Psoas muscle (tissue), 8 donors: ENCODE measurements at places on chromosomes 6 and 20. TPM values are rescaled to one million over a fixed set of nuclear protein-coding genes. Genes with fewer than 3 reads are reported as not detected.

Gene HLA-DRB1
- total RNA-seq = 23.4 TPM

Gene TINAG
- total RNA-seq = not detected

Gene TCF21
- total RNA-seq = 0.38 TPM

Gene TIAM2
- 10.0 TPM for total RNA-seq

Gene MRAP2
- total RNA-seq = 0.16 TPM

Gene MYH7B
- 10.6 TPM for total RNA-seq

Gene HLA-DQA1
- 1.3 TPM for total RNA-seq

Gene DDO
- total RNA-seq = 6.1 TPM

- no peaks in the 10 kb centered on the region for H3K27me3 ChIP-seq
- peak overlapping the region; percentile 52 for H3K27ac ChIP-seq
- H3K36me3 ChIP-seq = no peaks in the 10 kb centered on the region
- peaks cover 6% of the 10 kb centered on the region for H3K4me1 ChIP-seq
- peak overlapping the region; percentile 60 for H3K4me3 ChIP-seq
- peak; percentile 58 for DNase-seq
Observed at GRCh38 chr20:53660078-53660909, 66.7 kb upstream of the ZNF217 start.

GRCh38 chr6:109165392-109165974 is 70.2 kb downstream of the CEP57L1 start:
- H3K27ac ChIP-seq = peak overlapping the region; percentile 5
- no peak overlapping the region for H3K4me3 ChIP-seq
- peak; percentile 59 for DNase-seq
- peaks cover 4% of the 10 kb centered on the region for H3K36me3 ChIP-seq

GRCh38 chr20:12849225-12849910 is 159.4 kb upstream of the SPTLC3 start:
- no peaks in the 10 kb centered on the region for H3K4me1 ChIP-seq
- DNase-seq = no peak
- H3K27me3 ChIP-seq = no peaks in the 10 kb centered on the region
- no peak overlapping the region for H3K27ac ChIP-seq
- H3K4me3 ChIP-seq = no peak overlapping the region
- no peaks in the 10 kb centered on the region for H3K36me3 ChIP-seq

- peaks cover 4% of the 10 kb centered on the region for H3K4me1 ChIP-seq
- no peaks in the 10 kb centered on the region for H3K27me3 ChIP-seq
- H3K36me3 ChIP-seq = no peaks in the 10 kb centered on the region
- H3K4me3 ChIP-seq = no peak overlapping the region
Observed at GRCh38 chr6:116508527-116508926, 2.9 kb upstream of the CALHM5 start.

GRCh38 chr6:147176795-147177194 is 27.4 kb upstream of the STXBP5 start:
- H3K27me3 ChIP-seq = no peaks in the 10 kb centered on the region
- H3K4me1 ChIP-seq = peaks cover 7% of the 10 kb centered on the region
- H3K27ac ChIP-seq = no peak overlapping the region
- H3K4me3 ChIP-seq = no peak overlapping the region
- no peaks in the 10 kb centered on the region for H3K36me3 ChIP-seq

- no peak overlapping the region for H3K4me3 ChIP-seq
- peak overlapping the region; percentile 5 for H3K27ac ChIP-seq
- no peak for DNase-seq
- H3K36me3 ChIP-seq = no peaks in the 10 kb centered on the region
- H3K27me3 ChIP-seq = no peaks in the 10 kb centered on the region
Observed at GRCh38 chr20:47857569-47858464, 72.5 kb upstream of the SULF2 start.
